ENCODE measurements at places on chromosomes 13 and 19.

DNA sequence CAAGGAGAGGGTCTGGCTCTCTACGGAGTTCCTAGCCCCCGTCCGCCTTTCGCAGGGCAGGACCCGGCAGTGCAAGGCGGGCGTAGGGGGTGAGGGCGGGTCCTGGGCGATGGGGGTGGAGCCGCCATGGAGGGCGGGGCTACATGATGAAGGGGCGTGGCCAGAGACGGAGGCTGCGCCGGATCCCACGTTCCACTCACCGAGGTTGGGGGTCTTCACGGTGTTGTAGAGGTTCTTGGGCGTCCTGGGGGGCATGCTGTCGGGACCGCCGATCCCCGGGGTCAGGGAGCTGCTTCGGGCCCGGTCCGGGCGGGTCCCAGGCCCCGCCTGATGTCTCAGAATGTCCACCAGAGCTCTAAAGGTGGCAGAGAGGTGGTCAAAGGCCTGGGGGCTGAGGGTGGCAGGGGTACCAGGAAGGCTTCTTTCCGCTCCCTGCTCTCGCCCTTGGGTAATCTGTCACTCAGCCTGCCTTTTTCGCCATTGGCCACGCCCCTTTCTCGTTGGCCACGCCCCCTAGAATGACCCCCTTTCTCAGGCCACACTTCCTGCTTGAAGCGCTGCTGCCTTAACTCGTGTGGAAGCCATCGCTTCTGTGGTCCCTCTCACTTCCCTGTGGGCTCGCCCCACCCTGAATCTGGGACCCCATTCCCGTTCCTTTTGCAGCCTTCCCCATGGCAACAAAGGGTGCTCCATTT, 2.5 kb downstream of the SHISA7 start:
- no peak for DNase-seq

- DNase-seq, result no peak
These were observed 41.7 kb downstream of the LTBP4 start for GRCh38 chr19:40642757-40643305.

DNA sequence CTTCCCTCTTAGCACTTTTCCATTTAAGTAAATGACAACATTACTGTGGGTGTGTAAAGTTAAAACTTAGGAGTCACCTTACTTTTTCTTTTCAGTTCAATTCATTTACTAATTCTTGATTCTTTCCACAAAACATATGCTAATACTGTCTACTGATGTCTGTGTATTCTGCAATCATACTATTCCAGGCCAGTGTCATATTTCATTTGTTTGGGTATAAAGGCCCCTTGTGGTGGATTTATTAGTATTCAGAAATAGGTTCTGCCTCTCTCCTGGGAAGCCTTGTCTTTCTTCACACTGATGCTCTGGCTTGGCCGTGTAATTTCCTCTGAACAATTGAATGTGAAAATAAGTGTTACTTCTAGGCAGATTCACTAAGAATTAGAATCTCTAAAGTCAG, 621.9 kb upstream of the SPRY2 start:
- DNase-seq, result no peak

GRCh38 chr13:50226515-50227155, 211.4 kb downstream of the KCNRG start:
- no peak for DNase-seq

- DNase-seq, result no peak
These were observed 533.0 kb downstream of the MYO16 start for GRCh38 chr13:109162248-109163036.

GRCh38 chr13:78085434-78086225, 167.0 kb upstream of the EDNRB start:
- no peak for DNase-seq

DNA sequence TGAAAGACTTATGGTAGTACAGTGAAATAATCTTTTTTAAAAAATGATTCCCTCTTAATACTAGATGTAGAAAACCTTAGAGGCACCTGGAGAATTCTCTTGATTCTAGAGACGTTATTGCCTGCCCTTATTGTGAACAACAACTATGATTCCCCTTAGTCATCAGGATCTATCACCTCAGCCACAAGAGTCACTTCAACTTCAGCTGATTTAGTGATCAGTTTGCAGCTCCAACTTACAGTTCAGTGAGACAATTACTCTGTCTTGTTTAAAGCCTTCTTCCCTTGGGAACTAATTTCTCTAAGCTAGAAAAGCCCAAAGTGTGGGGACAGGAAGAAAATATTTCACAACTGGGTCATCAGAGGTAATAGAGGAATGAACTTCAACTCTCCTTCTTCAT, 254.3 kb upstream of the SLITRK1 start:
- no peak for DNase-seq
